Esophagus (tissue), 2 donors: ENCODE measurements at places on chromosomes 2 and 18. TPM values are rescaled to one million over a fixed set of nuclear protein-coding genes. Genes with fewer than 3 reads are reported as not detected.

ANTXR1 gene
- polyA plus RNA-seq, result 5.0 TPM

GALNT3 gene
- 30.7 TPM for polyA plus RNA-seq

SLC4A5 gene
- polyA plus RNA-seq, result 0.33 TPM

FHOD3 gene
- polyA plus RNA-seq, result 3.7 TPM

NCL gene
- polyA plus RNA-seq, result 282 TPM

NEURL3 gene
- 0.06 TPM for polyA plus RNA-seq

SLC9A4 gene
- polyA plus RNA-seq, result 1.8 TPM

MOGAT1 gene
- not detected for polyA plus RNA-seq

UGT1A7 gene
- polyA plus RNA-seq, result 54.2 TPM

POTEI gene
- not detected for polyA plus RNA-seq

ASB18 gene
- not detected for polyA plus RNA-seq

MC5R gene
- 0.12 TPM for polyA plus RNA-seq

CDH7 gene
- polyA plus RNA-seq, result not detected

GKN1 gene
- polyA plus RNA-seq, result 0.25 TPM

CHRND gene
- polyA plus RNA-seq, result not detected

ARMC9 gene
- 3.6 TPM for polyA plus RNA-seq

LOXHD1 gene
- polyA plus RNA-seq, result 0.04 TPM

KRTCAP3 gene
- 21.0 TPM for polyA plus RNA-seq

RBM44 gene
- 0.24 TPM for polyA plus RNA-seq

TSPYL6 gene
- not detected for polyA plus RNA-seq

IL37 gene
- 0.06 TPM for polyA plus RNA-seq

CPO gene
- 0.15 TPM for polyA plus RNA-seq

CCDC150 gene
- polyA plus RNA-seq, result 1.5 TPM

POMC gene
- polyA plus RNA-seq, result 2.1 TPM

REEP1 gene
- 2.9 TPM for polyA plus RNA-seq

CCDC74B gene
- polyA plus RNA-seq, result 1.0 TPM

CHAC2 gene
- 4.1 TPM for polyA plus RNA-seq
